ENCODE measurements at places on chromosomes 5 and 9.
A peak's percentile ranks its signal among the peaks of the same experiment; 100 is the strongest.

GRCh38 chr5:176819476-176819875, 9.1 kb downstream of the UNC5A start:
- DNase-seq: no peak

DNA sequence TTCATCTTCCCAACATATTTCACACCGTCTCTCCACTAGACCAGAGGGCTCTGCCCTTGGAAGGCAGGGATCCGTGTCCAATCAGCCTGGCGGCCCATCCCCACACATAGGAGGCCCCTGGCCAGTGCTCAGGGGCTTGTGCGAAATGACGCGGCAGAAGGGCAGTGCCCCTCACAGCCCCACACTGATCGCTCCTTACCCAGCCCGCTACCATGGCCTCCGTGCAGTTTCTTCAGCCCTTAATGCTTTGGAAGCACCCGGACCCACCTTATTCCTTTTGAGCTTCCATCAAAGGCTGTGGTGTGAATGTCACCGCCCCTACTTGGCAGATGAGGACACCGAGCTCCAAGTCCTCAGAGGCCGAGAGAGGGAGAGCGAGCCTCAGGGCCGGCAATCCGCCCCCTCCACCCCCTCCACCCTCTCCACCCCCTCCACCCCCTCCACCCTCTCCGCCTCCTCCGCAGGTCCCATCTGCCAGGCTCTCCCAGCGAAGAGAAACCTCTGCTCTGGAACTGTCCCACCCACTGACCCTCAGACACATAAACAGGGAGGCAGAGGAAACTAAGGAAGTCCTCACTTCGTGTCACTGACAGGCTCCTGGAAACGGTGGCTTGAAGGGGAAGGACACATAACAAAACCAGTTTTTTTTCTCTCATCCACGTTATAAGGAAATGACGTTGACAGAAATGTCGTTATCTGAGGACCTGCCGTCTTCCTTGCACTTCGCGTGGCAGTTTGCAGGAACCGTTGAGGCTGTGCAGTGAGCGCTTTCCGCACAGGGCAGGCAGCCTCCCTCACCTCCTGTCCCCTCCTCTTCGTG, 13.9 kb downstream of the QSOX2 start:
- no peak for DNase-seq

DNA sequence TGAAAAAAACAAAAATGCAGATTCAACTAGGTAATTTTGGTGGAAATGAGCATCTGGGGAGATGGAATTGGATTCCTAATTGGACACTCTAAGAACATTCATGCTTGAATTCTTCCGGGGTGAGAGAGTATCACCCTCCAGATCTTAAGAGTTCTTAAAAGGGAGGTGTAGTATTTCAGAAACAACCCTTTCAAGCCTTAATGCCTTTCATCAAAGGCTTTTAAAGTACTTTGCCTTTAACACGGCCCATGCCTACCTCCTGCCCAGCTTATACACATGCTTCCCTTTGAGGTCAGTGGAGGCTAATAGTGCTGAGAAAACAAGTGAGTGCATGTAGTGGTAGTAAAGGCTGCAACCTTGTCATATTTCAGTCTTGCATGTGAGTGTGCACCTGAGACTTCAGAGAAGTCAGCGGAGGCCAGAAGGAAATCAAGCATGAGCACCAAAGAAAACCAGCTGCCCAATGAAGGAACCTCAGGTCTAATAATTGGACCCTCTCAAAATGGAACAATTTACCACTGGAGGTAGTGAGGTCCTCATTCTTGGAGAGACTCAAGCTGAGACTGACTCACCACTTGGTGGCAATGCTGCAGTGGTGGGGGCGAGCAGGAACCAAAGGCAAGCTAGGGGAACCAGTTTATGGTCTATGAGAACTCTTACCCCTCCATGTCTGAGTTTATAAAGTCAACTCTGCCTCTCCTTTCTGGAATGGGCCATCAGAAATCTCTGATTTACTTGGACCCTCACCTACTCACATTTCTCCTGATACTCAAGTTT, 98.4 kb upstream of the GDNF start:
- no peak for DNase-seq

- DNase-seq: no peak
Measured at GRCh38 chr5:172004824-172005237, 1.6 kb downstream of the FBXW11 start.

GRCh38 chr9:14633148-14633547, 60.1 kb downstream of the ZDHHC21 start:
- DNase-seq: no peak

GRCh38 chr5:16505904-16506303, 40.3 kb upstream of the ZNF622 start:
- DNase-seq: no peak

- DNase-seq: no peak
Measured at GRCh38 chr9:99606957-99607356, 214.7 kb upstream of the NR4A3 start.

DNA sequence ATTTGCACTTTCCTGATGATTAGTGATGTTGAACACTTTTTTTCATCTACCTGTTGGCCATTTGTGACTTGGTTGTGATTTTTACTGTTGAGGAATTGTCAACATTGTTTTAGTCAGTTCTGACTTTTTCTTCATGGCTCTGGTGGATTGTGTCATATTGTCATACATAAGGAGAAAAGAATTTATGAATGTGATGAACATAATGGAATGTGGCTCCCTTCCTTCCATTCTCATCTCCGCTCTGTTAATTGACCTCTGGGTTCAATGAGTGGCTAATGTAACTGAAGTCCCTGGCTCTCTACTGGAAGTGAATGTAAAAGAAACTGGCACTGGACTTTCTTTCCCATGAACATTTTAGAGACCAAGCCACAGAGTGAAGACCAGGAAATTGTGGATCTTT, 49.2 kb downstream of the KIAA1958 start:
- no peak for DNase-seq

DNA sequence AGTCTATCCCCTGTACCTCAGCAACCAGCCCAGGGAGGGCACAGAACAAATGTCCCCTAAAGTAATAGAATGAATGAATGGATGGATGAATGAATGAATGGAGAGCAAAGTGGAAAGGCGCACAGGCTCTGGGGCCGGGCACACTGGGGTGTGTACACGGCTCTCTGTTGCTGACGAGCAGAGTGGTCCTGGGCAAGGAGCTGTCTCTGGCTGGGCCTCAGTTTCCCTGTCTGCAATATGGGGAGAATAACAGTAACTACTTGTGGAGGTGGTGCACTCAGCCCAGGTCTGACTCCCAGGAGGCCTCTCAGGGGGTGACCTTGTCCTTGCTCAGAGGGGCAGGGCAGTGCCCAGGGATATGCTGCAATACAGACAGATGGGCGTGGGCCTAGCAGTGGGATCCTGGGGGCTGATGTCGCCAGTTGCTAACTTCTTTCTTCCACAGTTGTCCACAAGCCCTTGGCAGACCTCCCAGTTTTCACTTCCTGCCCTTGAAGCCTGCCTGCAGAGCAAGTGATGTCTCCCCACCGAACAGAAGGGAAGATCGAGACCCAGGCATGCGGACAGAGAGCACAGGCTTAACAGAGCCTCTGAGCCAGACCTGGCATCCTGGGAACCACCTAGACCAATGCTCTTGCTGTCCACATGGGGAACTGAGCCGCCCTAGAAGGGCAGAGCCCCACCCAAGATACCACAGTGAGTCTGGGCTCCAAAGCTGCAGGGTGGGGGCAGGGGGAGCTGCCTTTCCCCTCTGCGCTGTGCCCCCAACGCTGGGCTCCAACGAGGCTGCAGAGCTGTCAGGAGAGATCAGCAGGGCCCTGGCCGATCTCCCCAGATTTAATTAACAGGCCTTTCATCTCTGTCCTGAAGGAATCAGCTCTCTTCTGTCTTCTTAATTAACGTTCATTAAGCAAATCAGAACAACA, 13.6 kb upstream of the LAMC3 start:
- DNase-seq: peak; percentile 32

GRCh38 chr5:3226196-3226920, 369.3 kb upstream of the IRX1 start:
- no peak for DNase-seq

- no peak for DNase-seq
Measured at GRCh38 chr5:169160405-169160901, 140.5 kb downstream of the SLIT3 start.

DNA sequence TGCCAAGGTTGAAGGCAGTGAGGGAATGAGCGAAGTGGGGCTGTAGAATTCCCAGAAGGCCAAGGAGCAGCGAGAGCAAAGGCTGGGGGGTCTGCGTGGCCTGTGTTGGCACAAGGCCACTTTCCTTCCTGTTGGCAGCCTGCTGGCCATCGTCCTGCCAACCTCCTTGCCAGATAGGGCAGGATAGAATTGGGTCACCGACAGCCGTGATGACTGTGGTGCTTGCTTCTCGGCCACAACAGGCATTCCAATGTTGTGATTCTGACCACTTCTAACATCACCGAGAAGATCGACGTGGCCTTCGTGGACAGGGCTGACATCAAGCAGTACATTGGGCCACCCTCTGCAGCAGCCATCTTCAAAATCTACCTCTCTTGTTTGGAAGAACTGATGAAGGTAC, 18.9 kb downstream of the TRIP13 start:
- DNase-seq: no peak

DNA sequence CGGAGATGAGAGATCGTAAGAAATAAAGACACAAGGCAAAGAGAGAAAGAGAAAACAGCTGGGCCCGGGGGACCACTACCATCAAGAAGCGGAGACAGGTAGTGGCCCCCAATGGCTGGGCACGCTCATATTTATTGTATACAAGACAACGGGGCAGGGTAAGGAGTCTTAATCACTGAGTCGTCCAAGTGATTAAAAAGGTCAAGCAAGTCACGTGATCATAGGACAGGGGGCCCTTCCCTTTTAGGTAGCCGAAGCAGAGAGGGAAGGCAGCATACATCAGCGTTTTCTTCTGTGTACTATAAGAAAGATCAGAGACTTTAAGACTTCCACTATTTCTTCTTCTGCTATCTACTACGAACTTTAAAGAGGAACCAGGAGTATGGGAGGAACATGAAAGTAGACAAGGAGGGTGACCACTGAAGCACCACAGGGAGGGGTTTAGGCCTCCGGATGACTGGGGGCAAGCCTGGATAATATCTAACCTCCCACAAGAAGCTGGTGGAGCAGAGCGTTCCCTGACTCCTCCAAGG, 24.6 kb upstream of the QSOX2 start:
- DNase-seq: no peak

DNA sequence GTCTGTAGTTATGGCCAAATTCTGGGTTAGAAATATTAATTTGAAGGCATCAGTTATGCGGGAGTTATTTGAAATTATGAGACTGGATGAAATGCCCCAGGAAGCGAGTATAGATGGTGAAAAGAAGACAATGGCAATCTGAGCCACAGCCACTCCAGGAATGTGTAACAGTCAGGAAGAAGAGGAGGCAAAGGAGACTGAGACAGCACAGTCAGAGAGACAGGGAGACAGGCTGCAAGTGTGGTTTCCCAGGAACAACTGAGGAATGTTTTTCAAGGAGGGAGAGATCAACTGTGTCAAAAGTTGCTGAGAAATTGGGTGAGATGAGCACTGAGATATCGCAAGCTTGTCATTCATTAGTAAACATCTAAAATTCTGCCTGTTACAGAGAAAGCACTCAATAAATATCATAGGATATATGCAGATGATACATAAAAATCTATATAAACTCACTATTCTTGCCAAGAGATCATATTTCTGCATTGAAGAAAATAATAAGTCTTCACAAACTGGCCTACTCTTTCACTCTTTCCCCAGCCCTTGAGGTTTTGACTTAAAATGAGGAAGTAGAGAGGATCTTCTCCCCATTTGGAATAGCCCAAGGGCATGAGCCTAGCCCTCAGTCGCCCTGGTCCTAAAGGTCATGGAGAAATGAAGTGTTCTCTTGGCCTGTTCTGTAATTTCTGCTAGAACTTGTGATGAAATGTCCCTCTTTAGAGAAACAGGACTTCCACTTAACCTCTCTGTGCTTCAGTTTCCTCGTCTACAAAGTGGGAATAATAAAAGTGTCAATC, 48.5 kb upstream of the RLN1 start:
- no peak for DNase-seq

DNA sequence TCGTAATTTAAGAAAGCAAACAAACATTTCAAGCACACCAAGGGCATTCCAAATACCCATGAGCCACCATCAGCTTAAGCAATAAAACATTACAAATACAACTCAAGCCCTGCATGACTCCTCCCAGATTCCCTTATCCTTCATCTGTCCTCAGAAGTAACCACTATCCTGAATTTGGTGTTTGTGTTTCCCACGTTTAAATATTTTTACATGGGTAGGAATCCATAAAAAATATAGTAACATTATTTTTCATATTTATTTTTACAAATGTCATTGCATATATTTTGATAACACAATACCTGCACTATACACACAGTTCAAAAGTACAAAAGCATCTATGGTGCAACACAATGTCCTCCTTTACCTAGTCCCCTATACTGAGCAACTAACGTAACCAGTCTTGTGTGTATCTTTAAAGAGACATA, 6.4 kb downstream of the PRKAA1 start:
- DNase-seq: no peak

GRCh38 chr5:157456301-157456700, 3.7 kb upstream of the NIPAL4 start:
- DNase-seq: no peak

GRCh38 chr5:168859471-168859870, 280.3 kb upstream of the PANK3 start:
- DNase-seq: no peak

- peak; percentile 84 for DNase-seq
Measured at GRCh38 chr9:108053555-108054061, 564.0 kb upstream of the KLF4 start.

GRCh38 chr5:96288845-96289185, 144.2 kb downstream of the PCSK1 start:
- DNase-seq: peak; percentile 55

- DNase-seq: peak; percentile 67
Measured at GRCh38 chr5:74095871-74096270, 469.9 kb downstream of the ARHGEF28 start.

GRCh38 chr9:126205845-126206498, 120.7 kb upstream of the MVB12B start:
- no peak for DNase-seq

DNA sequence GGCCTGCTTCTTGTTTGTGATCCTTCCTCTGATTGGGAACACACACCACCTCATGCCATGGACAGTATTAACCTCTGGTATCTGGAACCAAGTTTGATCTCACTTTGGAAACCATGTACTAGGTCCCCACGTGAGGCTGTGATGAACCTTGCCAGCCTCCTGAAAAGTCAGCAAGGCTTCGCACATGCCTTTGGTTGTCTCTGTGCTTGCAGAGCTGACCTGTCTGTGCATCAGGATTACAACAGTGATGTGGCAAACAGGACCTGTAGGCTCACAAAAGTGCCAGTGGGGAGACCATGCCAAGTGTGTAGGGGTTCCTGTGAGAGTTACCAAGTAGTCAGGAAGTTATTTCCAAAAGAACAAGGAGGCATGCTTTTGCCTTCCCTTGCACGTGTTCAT, 1.4 kb downstream of the ACO1 start:
- no peak for DNase-seq

GRCh38 chr9:129609486-129610212, 11.3 kb downstream of the C9orf50 start:
- no peak for DNase-seq
